ENCODE measurements at places on chromosomes 7 and 10.
A peak's percentile ranks its signal among the peaks of the same experiment; 100 is the strongest.

- no peak for DNase-seq
These were observed 11.3 kb downstream of the NOLC1 start for GRCh38 chr10:102163342-102163989.

GRCh38 chr7:108605559-108606201 lies 36.0 kb downstream of the DNAJB9 start:
- DNase-seq: no peak

- DNase-seq: no peak
These were observed 14.8 kb downstream of the TPK1 start for GRCh38 chr7:144821067-144821466.

- DNase-seq: no peak
These were observed 8.0 kb downstream of the KDM7A start for GRCh38 chr7:140168816-140169215.

DNA sequence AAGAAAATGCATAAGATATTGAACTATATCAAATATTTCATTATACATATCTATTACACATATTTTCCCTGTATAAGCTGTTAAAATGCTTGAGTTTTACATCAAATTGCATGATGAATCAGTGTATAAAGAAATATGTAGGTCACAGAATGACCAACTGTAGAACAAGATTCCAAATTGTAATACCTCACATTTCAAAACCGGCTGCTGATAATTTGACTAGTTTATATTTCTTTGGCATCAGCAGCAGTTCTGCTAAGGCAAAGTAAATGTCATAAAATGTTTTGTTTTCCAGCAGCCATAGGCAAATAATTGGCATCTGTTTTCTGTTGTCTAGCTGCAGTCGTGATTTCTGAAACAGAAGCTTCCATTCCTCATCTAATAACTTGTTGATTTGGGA lies 633.9 kb downstream of the ARL4A start:
- no peak for DNase-seq

- no peak for DNase-seq
These were observed 70.9 kb upstream of the SAMD8 start for GRCh38 chr10:75040576-75040975.

- DNase-seq: no peak
These were observed 37.0 kb upstream of the RET start for GRCh38 chr10:43039624-43040481.

DNA sequence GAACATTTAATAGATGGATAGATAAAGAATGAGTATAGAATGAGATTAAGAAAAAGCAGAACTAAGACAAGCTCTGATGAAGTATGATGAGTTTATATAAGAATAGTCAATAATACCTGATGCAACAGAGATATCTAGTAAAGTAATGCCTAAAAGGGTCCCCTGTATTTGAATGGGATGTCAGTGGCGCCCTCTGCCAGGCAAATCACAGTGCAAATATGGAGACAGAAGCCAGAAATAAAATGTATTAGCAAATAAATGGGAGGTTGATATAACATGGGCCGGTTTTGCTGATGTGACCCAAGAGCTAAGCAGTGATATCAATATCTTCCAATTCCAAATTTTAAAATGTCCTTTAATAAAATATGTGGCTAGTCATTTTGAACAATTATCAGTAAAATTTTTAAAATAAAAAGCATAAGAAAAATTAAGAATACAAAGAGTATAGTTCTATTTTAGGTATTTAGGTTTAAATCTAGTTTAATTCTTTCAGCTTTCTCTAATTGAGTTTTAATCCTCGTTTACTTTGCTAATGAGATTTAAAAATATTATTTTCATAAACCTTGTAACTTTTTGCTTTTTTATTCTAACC lies 62.6 kb downstream of the ADK start:
- peak; percentile 59 for DNase-seq

DNA sequence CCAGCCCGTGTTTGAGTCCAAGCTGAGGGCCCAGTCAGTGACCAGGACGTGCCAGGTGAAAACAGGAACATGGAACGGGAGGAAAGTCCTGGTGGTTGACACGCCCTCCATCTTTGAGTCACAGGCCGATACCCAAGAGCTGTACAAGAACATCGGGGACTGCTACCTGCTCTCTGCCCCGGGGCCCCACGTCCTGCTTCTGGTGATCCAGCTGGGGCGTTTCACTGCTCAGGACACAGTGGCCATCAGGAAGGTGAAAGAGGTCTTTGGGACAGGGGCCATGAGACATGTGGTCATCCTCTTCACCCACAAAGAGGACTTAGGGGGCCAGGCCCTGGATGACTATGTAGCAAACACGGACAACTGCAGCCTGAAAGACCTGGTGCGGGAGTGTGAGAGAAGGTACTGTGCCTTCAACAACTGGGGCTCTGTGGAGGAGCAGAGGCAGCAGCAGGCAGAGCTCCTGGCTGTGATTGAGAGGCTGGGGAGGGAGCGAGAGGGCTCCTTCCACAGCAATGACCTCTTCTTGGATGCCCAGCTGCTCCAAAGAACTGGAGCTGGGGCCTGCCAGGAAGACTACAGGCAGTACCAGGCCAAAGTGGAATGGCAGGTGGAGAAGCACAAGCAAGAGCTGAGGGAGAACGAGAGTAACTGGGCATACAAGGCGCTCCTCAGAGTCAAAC lies 5.2 kb downstream of the GIMAP5 start:
- DNase-seq: no peak

DNA sequence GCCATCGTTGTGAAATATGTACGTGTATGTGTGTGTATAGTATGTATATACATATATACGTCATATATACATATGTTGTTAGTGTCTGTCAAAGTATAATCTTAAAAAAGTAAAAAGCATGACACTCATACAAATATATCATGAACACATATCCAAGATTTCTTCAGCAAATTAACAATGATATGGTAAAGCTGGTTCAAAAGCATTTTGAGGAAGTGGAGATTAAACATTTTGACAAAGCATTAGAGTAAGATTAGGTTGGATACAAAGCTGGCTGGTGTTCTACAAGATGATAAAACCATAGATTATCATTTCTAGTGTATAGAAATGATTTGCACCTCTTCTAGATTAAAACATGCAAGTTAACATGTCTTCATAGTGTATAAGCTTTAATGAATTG lies 771 bp upstream of the NUDCD3 start:
- DNase-seq: no peak

- DNase-seq: no peak
These were observed 85.6 kb upstream of the CAPZA2 start for GRCh38 chr7:116776610-116777289.

GRCh38 chr10:102140913-102141540 lies 8.2 kb downstream of the PPRC1 start:
- no peak for DNase-seq

- no peak for DNase-seq
These were observed 234.0 kb downstream of the BICC1 start for GRCh38 chr10:58746474-58747185.

DNA sequence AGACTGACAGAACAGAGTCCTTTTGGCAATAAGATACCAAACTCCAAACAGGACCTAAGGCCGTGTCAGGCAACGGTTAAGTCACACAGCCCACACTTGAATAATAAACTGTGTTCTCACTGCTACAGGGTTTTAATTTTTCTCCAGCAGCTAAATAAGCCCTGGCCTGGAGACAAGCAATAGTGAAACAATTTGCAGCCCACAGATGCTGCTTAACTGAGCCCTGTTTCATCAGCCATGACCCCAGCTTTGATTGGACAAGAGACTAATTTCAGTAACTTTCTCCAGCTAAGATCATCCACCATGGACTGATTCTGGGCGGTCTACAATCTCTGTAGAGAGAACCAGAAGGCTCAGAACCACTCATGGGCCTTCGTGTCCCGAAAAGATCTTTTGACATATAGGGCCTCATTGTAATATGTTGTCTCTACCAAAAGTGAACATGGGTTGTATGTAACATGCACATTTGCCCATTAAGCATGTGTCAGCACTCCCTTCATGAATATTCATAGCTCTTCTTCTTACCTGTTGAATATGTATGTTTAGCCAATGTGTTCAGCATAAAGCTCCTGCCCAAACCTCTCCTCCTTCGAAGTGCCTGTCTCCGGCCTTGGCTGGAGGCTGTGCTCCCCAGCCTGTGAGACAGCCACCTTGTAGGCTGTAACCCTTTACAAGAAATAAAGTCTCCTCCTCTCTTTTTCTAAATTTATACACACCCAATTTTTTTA lies 223.1 kb upstream of the AKR1E2 start:
- no peak for DNase-seq

- DNase-seq: no peak
These were observed 181.8 kb upstream of the FERD3L start for GRCh38 chr7:19327018-19327417.

GRCh38 chr10:61623161-61623560 lies 39.6 kb upstream of the CABCOCO1 start:
- no peak for DNase-seq

DNA sequence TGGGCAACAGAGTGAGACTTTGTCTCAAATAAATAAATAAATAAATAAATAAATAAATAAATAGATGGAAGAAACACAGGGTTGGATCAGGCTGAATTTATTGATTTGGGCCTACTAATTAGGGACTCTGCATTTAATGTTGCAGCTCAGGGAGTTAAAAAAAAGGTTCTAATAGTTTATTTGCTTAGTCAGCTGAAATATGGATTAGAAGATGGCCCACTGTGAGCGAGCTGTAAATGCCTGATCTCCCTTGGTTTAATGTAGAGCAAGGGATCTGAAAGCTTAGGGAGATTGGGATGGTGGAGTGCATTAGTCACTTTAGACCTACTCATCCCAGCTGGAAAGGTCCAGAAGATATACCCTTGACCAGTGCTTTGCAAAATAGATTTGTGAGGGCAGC lies 25.1 kb upstream of the PDIA4 start:
- DNase-seq: no peak

- no peak for DNase-seq
These were observed 6.5 kb upstream of the NANOS1 start for GRCh38 chr10:119022846-119023552.

GRCh38 chr7:157306846-157307838 lies 29.7 kb upstream of the DNAJB6 start:
- no peak for DNase-seq

DNA sequence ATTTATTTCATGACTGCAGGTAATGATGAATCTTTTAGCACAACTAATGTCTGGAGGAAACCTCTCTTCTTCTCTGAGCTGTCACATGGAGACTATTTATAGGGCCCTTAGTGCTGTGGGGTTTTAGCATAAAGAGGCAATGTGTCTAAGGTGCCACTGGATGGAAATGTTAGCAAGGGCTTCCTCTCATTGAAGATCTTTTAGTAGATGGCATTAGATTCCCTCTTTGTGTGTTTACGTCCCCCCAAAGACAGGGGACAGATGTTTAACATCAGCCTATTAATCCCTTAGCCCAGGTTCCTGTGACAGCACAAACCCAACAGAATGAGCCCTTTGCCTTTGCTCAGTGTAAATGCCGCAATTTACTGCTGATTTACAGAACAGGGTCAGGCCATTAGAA lies 208.6 kb downstream of the SKAP2 start:
- DNase-seq: no peak

- no peak for DNase-seq
These were observed 312.4 kb upstream of the CDC14C start for GRCh38 chr7:48611993-48612392.

GRCh38 chr7:73971704-73972341 lies 56.1 kb upstream of the ELN start:
- no peak for DNase-seq

GRCh38 chr7:151793531-151793951 lies 83.4 kb downstream of the PRKAG2 start:
- no peak for DNase-seq

DNA sequence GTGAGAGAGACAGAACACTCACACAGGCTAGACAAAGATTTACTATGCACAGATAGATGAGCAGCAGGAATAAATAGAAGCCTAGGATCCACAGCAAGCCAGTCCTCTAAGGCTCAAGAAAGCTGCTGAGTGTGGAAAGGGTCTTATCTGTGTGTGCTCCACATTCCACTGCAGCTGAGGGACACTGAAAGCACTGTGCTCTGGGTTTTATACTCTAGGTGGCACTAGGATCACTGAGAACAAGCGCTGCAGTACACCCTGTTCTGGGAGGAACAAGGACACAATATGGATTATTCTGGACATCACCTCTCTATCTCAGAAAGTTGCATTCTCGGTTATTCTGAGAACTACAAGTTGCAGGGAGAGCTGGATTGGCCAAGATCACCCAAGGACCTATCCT lies 4.9 kb upstream of the KLHL7 start:
- DNase-seq: no peak

GRCh38 chr10:73039635-73040034 lies 57.0 kb downstream of the P4HA1 start:
- DNase-seq: no peak

GRCh38 chr7:157139810-157140510 lies 1.2 kb downstream of the UBE3C start:
- DNase-seq: peak; percentile 49

DNA sequence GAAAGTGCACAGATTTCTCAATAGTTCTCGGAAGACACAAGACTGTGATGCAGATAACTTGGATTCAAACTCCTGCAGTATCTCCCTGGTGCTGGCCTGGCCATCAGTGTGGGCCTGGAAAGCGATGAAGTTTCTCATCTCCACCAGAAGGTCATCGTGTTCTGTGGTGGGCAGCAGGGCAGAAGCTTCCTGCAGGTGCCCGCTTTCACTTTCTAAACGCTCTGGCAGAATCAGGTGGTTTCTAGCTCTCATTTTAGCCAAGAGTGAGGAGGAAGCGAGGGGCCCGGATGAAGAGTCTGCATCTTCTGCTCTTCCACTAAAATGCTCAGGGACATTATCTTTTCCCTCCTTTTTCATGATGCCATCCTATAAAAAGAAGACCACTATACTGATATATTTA lies 63.0 kb upstream of the DRGX start:
- DNase-seq: no peak

DNA sequence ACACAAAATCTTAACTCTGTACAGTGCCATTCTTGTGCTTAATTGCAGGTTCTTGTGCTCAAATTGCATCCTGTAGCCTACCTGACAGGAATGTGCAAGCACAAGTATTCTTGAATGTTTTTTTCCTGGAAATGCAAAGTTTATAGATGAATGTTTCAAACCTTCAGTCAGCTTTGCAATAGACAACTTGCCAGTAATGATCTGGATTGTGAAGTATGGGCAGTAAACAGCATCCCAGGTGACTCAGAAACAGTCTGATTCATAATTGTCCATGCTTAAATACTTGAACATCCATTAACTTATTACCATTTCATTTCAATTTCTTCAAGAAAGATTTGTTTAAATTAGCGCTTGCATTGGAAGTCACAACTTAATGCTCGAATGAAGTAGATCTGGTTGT lies 347.2 kb downstream of the SDK1 start:
- DNase-seq: no peak

GRCh38 chr10:30915146-30915545 lies 116.5 kb downstream of the ZNF438 start:
- no peak for DNase-seq

DNA sequence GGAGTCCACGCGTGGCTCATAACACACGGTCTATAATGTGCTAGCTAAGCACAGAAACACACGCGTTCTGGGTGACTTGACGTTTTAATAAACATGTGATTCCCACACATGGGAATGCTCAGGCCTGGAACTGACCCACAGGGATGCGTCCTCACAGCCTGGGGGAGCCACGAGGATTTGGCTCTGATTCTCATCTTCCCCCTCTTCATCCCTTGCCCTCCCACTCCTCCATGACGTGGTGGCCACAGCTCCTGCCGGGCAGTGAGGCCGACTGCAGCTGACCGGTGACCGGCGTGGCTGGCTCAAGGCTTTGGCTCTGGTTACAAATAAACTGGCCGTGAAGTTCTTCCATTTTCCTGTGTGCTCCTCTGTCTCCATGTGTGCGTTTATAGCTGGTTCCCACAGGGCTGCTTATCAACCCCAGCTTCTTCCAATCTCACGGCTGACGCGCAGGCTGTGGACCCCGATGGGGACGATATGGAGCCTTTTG lies 40.9 kb upstream of the KLF6 start:
- DNase-seq: no peak

- peak; percentile 48 for DNase-seq
These were observed 43.5 kb downstream of the YKT6 start for GRCh38 chr7:44244282-44244681.
